ENCODE measurements at places on chromosomes 6 and 20. TPM values are rescaled to one million over a fixed set of nuclear protein-coding genes. Genes with fewer than 3 reads are reported as not detected.

The FAM210B gene
- total RNA-seq: 27.5 TPM

The LKAAEAR1 gene
- 5.7 TPM for total RNA-seq

The FERMT1 gene
- total RNA-seq: 2.4 TPM

The L3MBTL3 gene
- 6.5 TPM for total RNA-seq

The C6orf52 gene
- total RNA-seq: not detected

The SLC26A8 gene
- 0.27 TPM for total RNA-seq

The POPDC3 gene
- total RNA-seq: not detected

The SALL4 gene
- 3.5 TPM for total RNA-seq

The BMP2 gene
- total RNA-seq: 0.27 TPM

The SLC35F1 gene
- not detected for total RNA-seq

The ACSS1 gene
- 114 TPM for total RNA-seq

The SERINC1 gene
- total RNA-seq: 59.2 TPM

The WFDC5 gene
- not detected for total RNA-seq

The INSM1 gene
- total RNA-seq: not detected

The EEF1E1 gene
- total RNA-seq: 12.7 TPM

The TMEM244 gene
- total RNA-seq: not detected

The GUCA1A gene
- total RNA-seq: not detected

The TRIM15 gene
- total RNA-seq: not detected

The RPS6KA2 gene
- total RNA-seq: 4.6 TPM

The ULBP3 gene
- total RNA-seq: 2.7 TPM

The GCLC gene
- 16.2 TPM for total RNA-seq

The NFATC2 gene
- total RNA-seq: 16.2 TPM

The XKR7 gene
- under 0.01 TPM for total RNA-seq

The CEP85L gene
- total RNA-seq: 15.3 TPM

The HLA-DRB5 gene
- total RNA-seq: 6.5 TPM

The SLC17A2 gene
- not detected for total RNA-seq

The C6orf132 gene
- under 0.01 TPM for total RNA-seq

The SLC22A7 gene
- total RNA-seq: not detected

The ADGB gene
- under 0.01 TPM for total RNA-seq

The DZANK1 gene
- 1.9 TPM for total RNA-seq
